Activated CD4-positive, CD25-positive, alpha-beta regulatory T cell treated with anti-CD3 and anti-CD28 coated beads, Interleukin-2, amount 50 U/mL, for 16 hours (primary cell): ENCODE measurements at places on chromosomes 7 and 10.

- DNase-seq, result no peak
Measured at GRCh38 chr10:112356686-112357085, 17.2 kb upstream of the ACSL5 start.

DNA sequence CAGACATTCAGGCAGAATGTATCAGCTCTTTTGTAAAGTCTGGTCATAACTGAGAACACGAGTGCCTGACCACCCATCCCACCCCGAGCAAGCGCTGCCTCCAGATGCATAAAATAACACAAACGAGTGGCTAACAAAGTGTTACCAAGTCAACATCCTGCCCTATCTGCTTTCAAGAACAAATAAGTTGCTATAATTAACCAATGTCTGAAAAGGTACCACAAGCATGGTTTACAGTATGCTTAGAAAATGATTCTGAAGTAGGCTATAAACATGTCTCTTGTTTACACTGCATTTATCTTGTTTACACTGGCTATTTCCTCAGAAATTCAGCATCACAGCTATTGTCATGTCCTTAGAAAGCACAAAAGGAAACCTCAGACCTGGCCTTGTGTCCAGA lies 49.5 kb downstream of the PIK3AP1 start:
- no peak for DNase-seq

DNA sequence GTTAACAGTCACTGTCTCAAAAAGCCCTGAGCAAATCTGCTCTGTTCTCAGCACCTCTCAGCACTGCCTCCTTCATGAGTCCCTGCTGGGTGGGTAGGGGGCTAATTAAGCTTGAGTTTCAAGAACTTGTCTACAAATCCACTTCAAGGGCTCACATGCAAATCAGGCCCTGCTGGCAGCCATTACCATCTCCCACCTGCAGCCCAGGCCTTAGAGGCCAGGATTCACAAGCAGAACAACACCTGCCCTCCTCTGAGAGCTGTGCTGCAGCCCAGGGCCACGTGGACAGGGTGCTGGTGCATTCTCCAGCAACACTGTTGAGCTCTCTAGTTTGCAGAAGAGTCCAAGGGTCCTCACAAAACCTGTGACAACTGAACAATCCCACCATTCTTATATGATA lies 119.2 kb downstream of the DPP6 start:
- no peak for DNase-seq

GRCh38 chr7:131536361-131536849 lies 20.0 kb downstream of the PODXL start:
- no peak for DNase-seq

GRCh38 chr7:129213828-129214227 lies 11.0 kb upstream of the AHCYL2 start:
- DNase-seq, result no peak

- no peak for DNase-seq
Measured at GRCh38 chr10:3427347-3427746, 254.8 kb upstream of the PITRM1 start.

GRCh38 chr7:142855756-142856564 lies 1.1 kb downstream of the EPHB6 start:
- DNase-seq, result no peak

- DNase-seq, result no peak
Measured at GRCh38 chr7:96331775-96332174, 9.9 kb upstream of the SLC25A13 start.

DNA sequence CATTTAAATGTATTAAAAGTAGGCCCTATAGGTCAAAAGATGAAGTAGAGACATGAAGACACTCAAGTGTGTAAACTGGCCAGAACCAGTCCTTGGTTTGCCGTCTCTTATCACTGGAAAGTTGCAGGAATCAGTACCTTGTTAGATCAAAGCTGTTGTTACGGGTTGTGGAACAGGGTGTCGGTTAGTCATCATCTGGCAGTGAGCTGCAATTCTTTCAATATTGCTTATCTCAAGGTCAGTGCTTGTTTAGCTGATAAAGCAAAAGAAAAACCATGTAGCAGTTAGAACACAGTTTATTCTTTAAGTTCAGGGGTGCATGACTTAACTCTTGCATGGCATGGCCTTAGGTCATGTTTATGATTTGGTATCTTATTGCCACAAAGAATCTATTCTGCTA lies 10.0 kb upstream of the SLC13A1 start:
- DNase-seq, result no peak

DNA sequence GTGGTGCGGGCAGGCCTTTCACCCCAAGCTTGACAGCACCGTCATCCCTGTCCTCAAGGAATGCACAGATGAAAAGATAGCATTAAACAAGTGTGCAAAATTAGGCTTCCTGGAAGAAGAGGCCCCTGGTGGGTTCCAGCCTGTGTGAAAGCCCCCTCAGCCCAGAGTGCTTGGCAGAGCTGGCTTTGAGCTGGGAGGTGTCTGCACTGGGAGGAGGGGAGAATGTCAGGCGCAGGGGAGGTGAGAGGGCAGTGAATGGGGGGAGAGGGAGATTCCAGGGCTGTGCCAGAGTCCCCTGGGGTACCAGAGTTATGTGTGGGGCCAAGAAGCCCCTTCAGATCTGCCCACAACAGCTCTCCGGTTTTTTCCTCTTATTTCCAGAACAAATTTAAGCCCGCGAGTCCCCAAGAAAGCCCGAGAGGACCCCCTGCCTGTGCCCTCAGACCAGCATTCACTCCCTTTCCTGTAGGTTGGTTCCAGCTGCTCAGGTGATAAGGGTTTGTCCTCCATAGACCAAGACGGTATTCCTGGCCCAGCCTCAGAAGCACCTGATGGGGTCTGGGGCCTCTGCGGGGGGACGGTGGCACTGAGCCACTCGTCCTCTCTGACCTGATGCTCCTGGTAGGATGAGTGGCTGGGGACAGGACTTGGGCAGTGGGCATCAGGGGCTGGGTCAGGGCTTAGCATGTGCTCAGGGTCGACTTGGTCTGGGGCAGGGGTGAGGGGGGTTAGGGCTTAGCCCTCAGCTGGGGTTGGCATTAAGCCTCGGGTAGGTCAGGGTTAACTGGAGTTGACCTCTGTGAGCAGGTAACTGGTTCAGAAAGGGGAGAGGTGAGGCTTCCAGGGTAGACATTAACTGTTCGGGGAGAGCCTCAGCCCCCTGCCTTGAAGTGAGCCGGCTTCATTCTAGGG lies 43.4 kb downstream of the ADCYAP1R1 start:
- DNase-seq, result no peak

GRCh38 chr10:30554440-30554825 lies 75.1 kb downstream of the LYZL2 start:
- no peak for DNase-seq

- no peak for DNase-seq
Measured at GRCh38 chr10:124735491-124736286, 8.5 kb downstream of the FAM53B start.

DNA sequence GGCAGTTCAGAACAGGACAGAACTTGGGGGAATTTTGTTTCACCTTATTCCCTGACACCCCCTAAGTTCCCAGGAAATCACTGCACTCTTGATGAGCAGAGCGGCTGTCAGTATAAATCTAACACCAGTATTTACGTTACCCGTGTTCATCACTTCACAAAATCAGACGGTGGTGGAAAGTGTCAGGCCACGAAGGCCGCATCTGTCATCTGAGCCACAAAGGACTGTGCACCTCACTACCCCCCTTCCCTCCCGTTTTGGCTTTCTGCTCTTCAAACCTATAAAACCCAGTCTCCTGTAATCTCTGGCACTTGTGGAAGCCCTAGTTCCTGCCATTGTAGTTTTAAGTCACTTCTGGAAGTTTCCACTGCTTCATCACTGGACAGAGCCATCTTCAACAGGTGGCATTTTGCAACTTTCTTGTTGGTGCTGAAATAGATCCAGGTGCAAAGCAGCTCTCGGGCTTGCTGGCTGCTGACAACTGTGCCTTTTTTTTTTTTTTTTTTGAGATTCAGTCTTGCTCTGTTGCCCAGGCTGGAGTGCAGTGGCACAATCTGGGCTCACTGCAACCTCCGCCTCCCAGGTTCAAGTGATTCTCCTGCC lies 9.5 kb downstream of the ZFAND2A start:
- DNase-seq, result no peak

GRCh38 chr10:126111516-126111915 lies 215.2 kb downstream of the FANK1 start:
- no peak for DNase-seq

GRCh38 chr10:132143162-132143561 lies 43.6 kb upstream of the DPYSL4 start:
- no peak for DNase-seq

DNA sequence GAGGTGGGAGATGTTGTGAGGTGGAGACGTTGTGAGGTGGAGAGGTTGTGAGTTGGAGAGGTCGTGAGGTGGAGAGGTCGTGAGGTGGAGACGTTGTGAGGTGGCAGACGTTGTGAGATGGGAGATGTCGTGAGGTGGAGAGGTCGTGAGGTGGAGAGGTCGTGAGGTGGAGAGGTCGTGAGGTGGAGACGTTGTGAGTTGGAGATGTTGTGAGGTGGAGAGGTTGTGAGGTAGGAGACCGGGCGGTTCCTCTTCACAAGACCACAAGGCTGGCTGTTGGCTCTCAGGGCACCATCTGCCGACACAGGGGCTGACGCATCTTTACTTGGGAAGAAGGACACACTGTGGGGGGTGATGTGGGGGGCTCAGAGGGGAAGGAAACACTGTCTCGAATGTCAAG lies 34.7 kb upstream of the SHH start:
- DNase-seq, result no peak

GRCh38 chr10:70250961-70251680 lies 17.9 kb upstream of the PPA1 start:
- DNase-seq, result no peak

DNA sequence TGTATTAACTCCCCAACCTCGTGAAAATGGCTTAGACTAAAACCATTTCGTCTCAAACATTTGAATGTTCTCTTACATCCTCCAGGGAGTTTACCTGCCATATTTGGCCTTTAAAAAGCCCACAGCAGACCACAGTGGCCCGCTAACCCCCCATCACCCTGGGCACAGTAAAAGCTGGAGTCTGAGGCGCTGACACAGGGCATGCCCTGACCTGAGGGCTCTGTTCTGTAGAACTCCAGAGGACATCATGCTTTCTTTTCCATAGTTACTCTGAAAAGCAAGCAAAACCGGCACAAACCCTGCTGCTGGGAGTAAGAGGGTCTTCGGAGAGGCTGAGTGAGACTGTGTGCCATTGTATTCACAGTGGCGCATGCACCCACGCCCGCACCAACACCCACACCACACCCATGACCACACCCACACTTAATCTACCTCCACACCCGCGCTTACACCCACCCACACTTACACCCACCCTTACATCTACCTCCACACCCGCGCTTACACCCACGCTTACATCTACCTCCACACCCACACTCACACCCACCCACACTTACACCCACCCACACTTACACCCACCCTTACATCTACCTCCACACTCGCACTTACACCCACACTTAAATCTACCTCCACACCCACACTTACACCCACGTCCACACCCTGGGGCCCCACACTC lies 32.1 kb downstream of the LRRC27 start:
- DNase-seq, result no peak

DNA sequence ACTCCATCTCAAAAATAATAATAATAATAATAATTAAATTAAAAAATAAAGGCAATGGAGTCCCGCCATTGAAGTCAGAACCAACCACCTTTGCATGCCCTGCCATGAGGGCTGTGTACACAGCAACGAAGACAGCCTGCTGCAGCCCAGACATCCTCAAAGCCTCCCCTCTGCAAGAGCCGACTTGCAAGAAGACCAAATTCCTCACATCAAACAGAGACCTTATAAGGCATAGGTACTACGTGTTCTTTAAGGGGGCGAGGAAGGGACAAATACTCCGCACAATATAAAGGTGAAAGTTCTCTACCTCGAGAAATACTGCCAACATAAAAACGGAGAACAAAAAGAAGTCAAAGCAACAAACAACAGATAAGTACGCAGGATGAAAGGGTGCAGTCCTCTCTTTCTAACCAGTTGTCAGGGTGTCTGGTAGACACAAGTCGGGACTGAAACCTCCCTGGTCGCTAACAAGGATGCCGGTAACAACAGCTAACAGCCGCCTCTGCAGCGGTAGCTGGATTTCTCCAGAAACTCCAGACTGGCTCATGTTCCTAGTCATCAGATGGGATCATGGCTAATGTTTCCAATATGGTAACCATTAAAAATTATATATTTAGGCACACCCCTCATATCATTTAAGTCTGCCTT lies 23.6 kb downstream of the FGFR2 start:
- DNase-seq, result no peak

- no peak for DNase-seq
Measured at GRCh38 chr10:132549371-132549770, 11.8 kb downstream of the INPP5A start.

DNA sequence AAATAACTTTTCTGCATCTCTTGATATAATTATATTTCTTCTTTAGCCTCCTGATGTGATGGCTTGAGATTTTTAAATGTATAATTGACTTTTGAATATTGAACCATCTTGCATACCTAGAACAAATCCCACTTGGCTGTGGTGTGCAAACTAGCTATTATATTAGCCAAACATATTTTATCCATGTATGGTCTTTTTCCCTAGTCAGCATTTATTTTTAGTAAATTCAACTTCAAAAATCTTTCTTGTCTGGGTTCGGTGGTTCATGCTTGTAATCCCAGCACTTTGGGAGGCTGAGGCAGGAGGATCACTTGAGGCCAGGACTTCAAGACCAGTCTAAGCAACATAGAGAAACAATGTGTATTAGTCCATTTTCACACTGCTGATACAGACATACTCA lies 386.6 kb upstream of the VWC2 start:
- DNase-seq, result no peak

DNA sequence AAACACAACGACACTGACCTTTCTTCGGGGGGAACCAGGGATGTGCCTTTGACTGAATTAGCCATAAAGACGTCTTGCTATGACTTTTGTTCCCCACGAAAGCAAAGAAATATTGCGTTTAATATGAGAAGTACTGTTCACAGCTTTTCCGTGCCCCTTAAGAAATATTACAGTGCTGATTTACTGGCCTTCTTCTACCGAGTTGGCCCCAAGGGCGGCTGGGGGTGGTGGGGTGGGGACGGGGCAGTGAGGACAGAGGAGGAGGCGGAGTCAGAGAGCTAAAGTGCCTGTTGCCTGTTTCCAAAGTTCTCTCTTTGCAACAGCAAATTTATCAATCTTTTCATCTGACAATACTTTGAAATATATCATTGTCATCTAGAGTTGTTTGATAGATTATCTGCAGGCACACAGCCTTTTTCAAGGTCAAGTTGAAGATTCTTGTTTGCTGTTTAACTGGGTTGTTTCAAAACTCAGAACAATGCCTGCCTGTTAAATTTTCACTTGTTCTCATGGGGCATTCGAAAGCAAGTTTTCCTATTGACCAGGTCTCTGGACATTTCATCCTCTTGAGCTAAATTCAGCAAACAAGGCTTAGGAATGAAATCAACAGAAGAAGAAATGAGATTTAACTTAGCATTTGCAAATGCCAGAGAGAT lies 9.0 kb downstream of the PTF1A start:
- DNase-seq, result no peak

DNA sequence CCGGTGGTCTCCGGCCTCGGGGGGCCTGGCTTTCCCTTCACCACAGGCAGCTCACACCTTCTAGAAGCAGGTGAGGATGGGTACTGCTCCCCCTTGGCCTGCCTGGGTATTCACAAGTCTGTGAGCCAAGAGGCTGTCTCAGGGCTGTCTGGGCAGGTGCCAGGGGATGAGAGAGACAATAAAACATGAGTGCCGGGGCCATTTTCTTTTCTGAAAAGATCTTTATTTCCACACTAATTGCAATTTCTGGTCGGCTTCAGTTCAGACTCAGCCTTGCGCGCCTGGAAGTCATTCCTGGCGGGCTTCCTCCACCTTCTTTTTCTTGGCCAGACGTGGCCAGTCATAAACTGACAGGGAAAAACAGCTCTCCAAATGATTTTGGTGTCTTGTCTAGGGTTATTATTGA lies 171.2 kb downstream of the ARHGAP12 start:
- DNase-seq, result no peak

GRCh38 chr10:69278446-69278963 lies at the start of gene HK1:
Gene HK1 (plus strand): TSS chr10:69278496.
- no peak for DNase-seq

GRCh38 chr10:10870523-10871241 lies 147.0 kb upstream of the CELF2 start:
- no peak for DNase-seq
